Fibroblast of villous mesenchyme (primary cell): ENCODE measurements at places on chromosomes 2 and 18.

GRCh38 chr2:161138429-161138828 lies 21.8 kb upstream of the TANK start:
- no peak for DNase-seq

DNA sequence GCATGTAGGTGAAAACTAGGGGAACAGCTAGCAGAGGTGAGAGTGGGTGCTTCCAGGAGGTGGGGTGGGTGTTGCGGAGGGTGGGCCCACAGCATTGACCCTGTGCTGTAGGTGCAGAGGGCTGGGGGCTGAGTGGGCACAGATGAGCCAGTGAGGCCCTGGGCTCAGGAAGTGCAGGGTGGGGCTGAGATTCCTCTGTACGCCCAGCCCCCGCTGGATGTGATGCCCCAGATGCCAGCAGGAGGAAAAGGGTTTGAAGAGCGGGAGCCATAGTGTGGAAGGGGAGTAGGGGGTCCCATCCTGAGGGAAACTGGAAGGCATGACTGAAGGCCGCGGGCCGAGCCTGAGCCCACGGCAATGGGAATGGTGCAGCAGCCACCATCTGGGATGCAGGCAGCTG lies 14.1 kb upstream of the OTOS start:
- DNase-seq = no peak

DNA sequence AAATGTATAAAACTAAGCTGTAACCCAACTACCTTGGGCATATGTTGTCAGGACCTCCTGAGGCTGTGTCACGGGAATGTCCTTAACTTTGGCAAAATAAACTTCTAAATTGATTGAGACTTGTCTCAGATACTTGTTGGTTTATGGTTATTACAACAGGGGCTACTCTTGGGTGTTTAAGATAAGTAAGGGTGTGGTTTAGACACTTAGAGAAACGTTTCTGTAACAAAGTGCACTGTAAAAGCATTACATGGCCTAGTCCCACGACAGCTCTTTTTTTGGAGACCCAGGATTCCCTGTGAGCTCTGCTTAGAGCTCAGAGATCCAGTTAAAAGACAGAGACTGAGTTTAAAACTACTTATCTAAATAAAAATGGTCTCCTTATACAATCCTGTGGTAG lies 32.3 kb upstream of the LIPG start:
- no peak for DNase-seq

GRCh38 chr2:104855221-104856085 lies 1.5 kb downstream of the POU3F3 start:
- DNase-seq = no peak

GRCh38 chr2:216761809-216762208 lies 66.5 kb upstream of the IGFBP5 start:
- DNase-seq = no peak

GRCh38 chr2:102669401-102669800 lies 50.0 kb downstream of the SLC9A2 start:
- DNase-seq = no peak

DNA sequence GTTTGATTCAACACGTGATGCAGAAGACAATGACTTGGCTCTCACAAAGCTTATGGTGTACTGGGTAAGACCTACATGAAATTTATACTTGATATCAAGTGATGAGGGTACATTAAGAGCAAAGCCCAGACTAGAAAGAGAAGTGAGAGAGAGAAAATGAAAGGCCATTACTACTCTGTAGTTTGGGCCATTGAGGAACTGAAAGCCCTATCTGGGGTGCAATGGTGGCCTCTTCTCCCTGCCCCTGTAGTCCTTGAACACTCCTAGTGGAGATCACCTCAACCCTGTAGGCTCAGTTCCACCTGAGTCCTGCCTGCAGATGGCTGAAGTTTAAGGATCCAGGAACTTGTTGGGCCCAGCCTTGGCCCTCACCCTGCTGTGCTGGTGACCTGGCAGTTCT lies 569.8 kb upstream of the MEX3C start:
- no peak for DNase-seq

- peak; percentile 33 for DNase-seq
Observed at GRCh38 chr18:55779691-55780585, 191.9 kb upstream of the TCF4 start.

DNA sequence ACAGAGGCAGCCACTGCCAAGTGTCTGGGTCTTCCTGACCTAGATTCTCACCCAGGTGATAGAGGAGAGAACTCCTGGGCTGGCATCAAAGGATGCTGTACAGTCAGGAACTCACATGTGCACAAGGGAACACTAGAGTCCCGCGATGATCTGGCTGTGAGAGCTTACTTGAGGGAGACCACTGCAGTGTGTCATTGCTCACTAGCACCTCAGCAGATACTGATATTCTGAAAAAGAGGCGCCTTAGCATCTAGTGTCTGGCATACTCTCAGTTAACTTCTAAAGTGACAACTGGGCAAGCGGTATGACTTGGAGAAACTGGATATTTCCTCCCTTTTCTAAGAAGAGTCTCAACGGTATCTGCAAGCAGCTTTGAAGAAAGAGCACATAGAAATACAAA lies 189.9 kb downstream of the CMPK2 start:
- no peak for DNase-seq

DNA sequence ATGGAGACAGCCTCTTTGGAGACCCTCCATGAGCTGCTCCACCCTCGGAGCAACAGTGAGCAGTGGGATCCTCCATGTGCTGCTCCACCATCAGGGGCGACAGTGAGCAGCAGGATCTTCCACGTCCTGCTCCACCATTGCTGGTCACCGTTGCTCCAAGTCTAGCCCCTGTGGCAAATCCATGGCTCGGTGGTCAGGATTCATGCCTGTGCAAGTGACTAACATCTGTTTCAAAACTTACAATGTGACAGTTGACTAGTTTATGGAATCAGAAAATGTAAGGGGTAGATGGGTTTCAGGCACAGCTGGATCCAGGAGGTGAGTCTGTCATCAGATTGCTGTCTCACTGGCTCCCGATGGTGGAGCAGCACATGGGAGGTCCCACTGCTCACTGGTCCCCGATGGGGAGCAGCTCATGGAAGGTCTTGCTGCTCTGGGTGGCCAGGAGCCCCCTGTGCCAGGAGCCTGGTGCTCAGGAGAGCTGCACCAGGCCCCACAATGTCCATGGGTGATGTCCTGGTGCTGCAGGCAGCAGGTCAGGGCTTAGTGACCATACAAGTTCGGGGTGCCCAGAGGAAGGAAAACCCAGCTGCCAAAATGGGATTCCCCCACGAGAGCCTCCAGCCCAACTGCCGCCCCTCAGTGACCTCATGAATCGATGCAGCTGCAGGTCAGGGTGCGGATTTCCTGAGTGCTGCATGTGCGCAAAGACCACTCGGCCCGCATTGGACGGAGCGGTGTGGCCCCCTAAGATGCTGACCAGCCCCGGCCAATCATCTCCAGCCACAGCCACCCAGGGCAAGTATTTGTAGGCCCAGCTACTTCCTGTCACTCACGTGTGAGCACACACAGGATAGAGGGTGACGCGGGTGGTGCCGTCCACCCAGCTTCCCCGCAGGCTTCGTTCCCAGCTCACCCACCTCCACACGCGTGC lies 116.5 kb upstream of the OTOS start:
- no peak for DNase-seq

DNA sequence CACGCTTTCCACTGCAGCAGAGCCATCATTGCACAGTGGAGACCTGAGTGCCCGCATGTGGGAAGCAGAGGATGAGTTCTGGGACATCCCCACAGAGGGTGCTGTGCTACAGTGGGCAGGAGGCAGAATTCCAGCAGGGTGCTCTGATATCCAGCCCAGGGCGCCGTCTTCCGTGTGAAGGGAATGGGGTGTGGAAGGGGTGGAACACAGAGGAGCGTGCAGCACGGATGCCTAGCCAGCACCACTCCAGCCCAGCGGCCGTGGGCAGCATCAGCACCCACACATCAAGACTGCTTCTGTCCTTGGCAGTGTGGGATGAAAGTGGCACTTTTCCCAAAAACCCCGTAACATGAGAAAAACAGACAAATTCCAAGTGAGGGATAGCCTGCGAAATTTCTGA lies 134.3 kb downstream of the ZNF236 start:
- DNase-seq = no peak

DNA sequence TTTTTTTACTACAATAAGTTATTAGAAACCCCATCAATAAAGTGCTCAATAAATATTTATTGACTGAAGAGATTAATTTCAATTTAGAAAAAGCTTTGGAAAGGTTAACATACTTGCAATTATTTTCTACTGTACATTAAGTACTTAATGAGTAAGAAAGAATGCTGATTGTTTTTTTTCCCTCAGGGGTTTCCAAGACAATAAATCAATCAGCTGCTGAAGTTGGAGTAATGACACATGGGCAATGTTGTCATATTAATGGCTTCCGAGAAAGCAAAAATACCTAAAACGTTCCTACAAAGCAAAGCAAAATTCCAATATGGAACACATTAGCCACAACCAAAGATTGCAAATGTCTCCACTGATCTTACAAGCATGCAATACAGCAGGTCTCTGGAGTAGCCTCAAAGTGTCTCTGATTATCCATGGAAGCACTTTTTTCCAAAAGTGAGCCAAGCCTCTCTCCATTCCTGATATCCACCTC lies 66.7 kb downstream of the ZC3H6 start:
- no peak for DNase-seq

- no peak for DNase-seq
Observed at GRCh38 chr18:9760641-9761040, 52.5 kb downstream of the RAB31 start.

- no peak for DNase-seq
Observed at GRCh38 chr2:126949775-126950174, 51.1 kb downstream of the TEX51 start.

GRCh38 chr18:9293948-9294347 lies 40.6 kb upstream of the TWSG1 start:
- DNase-seq = no peak

DNA sequence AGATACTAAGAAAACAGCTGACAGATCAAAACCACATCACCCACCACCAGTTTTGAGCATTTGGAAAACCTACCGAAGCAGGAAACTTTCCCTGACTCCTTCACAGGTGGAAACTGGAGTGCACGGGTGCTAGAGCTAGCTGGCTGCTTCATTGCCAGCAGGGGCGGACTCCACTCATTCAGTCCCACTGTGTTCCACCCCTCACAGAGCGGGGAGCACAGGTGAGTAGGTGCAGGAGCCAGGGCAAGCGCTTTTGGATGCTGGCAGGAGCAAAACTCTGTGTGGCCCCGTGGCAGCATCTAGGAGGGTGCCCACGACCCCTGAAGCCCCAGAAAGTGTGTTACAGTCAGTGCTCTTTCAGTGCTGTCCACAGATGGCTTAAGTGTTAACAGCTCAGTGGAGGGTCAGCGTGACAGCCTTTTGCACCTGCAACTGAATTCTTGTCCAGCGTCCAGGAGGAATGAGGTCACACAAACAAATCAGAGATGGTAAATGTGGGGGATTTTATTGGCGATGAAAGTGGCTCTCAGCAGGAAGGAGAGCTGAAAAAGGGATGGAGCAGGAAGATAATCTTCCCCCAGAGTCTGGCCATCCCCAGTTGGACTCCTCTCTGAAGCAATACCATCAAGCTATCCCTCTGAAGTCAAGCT lies 71.1 kb downstream of the TMEM163 start:
- DNase-seq = no peak

- DNase-seq = peak; percentile 63
Observed at GRCh38 chr2:197777823-197778407, 7.2 kb downstream of the BOLL start.

GRCh38 chr18:77701977-77702376 lies 452.3 kb downstream of the GALR1 start:
- no peak for DNase-seq

GRCh38 chr2:236131073-236131692 lies 37.0 kb downstream of the GBX2 start:
- DNase-seq = no peak

DNA sequence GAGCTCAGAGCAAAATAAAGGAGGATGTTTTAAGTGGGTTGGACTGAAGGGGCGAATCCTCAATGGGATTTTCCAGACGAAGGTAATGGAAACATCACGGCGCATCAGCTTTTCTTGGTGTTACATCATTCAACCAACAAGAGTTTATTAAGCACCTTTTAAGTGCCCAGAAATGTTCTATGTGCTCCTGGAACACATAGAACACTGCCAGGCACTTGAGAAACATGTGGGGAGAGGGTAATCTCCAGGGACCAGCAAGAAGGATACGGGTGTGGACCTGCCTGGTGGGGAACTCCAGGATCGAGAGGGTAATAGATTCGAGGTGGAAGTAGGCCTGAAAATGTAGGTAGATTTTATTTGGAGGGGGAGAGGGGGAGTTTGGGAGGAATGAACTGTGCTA lies 168.6 kb downstream of the PRKCE start:
- no peak for DNase-seq

- DNase-seq = peak; percentile 38
Observed at GRCh38 chr2:112031473-112032223, 23.4 kb upstream of the TMEM87B start.

DNA sequence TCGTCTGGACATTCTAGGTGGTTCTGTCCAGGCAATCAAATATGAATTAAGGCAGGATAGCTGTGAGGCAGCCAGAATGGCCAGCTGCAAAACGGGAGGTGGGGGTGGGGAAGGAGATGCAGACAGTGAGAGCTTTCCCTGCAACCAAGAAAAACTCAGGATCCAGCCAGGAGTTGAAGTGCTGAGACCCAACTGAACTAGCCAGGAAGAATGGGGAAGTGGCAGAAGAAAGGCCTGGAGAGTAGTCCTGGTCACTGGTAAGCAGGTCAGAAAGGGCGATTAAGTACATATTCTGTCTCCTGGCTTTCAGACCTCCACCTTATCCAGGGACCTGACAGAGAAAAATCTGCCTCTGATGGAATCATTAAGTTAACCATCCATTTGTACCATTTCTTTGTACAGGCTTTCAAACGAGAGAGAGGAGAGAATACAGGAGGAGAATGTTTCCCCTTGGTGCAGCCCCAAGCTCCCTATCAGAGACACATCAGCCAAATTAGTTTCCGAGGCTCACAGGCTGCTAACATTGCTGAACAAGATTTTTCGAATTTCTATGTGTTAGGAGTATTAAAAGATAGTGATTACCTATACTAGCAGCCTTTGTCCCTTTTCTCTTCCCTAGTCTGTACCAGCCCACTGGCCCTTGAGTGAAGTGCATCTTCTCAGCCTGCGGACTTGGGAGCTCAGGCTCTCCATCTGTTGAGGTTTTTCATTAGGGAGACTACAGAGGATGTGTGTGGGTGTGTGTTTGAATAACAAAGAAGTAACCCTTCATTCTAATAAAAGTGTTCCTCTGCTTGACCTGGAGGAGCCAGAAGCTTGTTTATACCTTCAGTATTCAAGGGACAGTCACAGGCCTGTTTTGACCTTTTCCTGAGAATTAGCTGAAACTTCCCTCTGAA lies 12.5 kb upstream of the HOXD1 start:
- DNase-seq = no peak

GRCh38 chr18:23658285-23658684 lies 4.4 kb downstream of the ANKRD29 start:
- no peak for DNase-seq
